ENCODE measurements at places on chromosomes 5 and 9.

GRCh38 chr5:43646992-43647391 is 44.0 kb downstream of the NNT start:
- DNase-seq: peak; percentile 68

DNA sequence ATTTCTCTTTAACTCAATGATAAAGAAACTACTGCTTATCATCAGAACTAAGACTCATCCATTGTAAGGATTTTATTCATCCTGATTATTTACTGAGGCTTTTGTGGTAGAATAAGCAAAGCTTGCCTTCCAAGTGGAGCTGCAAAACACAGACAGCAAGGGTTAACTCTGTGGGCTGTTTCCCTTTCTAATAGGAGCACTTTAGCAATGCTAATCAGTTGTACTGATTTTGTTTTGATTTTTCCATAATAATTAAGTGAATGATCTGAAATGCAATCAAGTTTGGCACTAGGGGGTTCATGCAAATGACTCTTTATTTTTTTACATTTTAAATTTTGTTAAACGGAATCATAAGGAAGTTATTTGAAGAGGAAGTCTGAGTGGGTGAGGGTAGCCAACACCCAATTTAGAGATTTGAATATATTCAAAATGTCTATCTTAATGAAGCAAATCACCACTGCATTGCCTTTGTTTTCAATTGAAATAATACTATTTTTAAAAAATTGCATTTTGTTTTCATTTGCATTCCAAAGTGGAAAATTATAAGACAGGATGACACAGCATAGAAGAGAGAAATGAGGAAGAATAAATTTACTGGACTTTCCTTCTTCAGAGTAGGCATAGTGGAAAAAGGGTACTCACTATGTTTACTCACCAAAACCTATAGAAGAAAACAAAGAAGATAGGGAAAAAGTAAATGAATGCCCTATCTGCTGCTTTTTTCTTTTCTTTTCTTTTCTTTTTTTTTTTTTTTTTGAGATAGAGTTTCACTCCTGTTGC is 36.6 kb downstream of the MEGF10 start:
- DNase-seq: no peak

DNA sequence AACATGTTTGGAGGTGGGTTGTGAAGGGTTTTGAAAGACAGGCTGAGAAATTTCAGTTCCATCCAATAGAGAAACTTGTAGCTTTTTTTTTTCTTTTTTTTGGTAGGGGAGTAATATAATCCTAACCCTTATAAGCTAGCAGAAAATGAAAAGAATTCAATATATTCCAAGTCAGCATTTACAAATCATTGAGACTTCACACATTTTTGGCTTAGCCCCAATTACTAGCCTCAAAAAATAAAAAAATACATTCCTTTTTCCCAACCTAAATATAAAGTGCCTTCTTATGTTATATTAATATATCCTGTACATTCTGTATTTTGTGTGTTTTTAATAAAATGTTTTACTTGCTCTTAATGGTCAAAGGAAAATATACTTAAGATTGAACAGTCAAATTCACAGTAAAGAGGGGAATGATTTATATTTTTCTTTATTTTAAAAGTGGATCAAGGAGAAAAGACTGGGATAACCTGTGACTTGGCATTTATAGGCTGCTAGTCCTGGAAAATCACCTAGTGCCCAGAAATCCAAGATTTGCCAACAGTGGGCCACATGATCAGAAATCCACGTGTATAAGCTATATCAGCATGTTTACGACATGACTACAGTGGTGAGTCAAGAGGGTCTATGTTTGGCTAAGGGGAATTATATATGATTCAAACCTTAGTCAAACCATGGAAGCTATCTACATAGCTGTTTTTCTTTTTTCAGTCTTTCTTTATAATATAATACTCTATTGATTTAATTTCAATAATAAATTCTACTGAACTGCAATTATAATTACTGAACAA is 14.5 kb downstream of the HACD4 start:
- peak; percentile 49 for DNase-seq

DNA sequence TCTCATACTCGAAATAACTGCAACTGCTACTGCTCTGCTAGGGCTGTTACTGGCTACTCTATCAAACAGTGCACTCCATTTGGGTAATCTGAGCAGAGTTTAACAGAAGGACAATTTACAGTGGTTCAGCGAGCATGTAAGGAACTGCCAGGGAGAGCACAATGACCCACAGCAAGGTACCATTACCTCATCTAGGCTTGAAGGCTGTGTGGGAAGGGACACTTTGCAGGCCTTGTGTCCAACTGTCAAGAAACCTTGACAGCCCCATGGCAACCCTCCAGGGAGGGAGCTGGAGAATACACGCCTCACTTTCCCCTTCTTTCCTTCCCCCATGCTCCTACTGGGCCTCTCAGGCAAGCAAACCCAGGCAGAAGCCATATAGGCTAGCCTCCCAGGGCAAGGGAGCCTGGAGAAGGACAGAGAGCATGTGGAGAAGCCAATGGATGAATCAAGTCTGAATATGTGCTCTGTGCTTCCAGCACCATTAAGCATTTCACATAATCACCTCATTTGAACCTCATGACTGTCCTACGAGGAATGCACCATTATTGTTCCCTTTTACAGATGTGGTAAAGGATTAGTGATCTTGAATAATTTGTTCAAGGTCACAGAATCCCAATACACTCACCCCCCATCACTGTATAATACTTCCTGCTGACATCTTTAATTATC is 49.9 kb upstream of the JAK2 start:
- no peak for DNase-seq

DNA sequence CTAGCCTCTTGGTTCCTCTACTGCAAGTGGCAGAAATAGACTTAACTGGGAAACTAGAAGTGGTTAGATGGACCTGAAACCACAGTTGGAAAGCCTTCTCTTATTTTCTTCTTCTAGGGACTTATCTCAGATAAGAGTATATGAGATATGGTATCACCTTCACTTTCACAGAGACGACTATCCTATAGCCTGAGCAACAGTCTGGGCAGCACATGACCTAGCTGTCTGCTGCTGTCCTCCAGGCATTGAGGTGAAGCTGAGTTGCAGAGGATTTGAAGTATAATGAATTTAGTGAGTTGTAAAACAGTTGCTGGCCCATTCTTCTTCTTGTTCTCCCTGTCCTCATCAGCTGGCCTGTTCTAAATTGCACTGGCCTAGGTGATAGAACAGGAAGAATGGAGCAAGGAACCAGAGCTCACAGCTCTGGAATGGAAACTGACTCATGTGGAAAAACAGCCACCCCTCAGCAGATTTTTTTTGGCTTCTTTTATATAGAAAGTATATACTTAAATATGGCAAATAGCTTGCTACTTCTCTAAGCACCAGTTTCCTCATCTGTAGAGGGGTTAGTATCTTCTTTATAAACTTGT is 27.8 kb downstream of the RECK start:
- peak; percentile 55 for DNase-seq

DNA sequence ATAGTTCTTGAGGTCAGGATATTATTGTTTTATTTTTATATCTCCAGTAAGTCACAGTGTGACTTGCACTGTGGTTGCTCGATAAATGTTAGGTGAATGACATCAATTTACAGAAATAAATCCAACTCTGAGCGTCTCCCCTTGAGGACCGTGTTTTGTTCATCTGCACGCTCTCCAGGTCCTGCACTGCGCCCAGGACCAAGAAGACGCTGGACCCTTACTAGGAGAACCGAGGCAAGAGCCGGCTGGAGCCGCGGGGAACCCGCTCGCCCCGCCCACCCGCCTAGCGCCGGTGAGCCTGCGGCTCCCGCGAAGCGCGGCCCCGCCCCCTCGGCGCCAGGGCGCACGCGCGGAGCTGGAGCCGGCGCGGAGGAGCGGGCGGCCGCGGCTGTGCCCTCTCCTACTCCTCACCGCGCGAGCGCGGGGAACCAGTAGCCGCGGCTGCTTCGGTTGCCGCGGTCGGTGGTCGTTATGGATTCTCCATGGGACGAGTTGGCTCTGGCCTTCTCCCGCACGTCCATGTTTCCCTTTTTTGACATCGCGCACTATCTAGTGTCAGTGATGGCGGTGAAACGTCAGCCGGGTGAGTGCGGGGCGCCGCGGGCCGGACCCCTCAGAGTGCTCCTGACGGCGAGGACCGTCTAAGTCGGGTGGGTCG is at the start of gene TMEM38B:
Gene TMEM38B (plus strand): TSS at position 352 of the 658 bp plus-strand sequence. CDS start 120 bp downstream, at position 472.
- DNase-seq: peak; percentile 92

DNA sequence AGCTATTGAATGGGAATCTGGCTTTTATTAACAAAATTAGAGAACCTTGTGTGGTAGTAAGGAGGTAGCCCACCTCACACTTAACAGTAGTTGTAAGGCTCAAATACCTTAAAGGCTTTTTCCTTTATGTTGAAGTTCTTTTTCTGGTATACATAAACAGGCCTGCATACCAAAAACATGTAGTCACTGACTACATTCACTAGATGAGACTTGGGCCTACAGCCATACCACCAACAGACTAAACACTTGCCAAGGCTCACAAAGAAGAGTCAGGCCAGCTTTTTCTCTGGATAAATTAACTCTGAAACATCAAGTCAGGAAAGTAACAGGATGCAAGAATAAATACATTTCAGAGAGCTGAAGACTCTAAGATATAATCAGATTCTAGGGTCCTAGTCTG is 78.6 kb upstream of the MPDZ start:
- peak; percentile 83 for DNase-seq

DNA sequence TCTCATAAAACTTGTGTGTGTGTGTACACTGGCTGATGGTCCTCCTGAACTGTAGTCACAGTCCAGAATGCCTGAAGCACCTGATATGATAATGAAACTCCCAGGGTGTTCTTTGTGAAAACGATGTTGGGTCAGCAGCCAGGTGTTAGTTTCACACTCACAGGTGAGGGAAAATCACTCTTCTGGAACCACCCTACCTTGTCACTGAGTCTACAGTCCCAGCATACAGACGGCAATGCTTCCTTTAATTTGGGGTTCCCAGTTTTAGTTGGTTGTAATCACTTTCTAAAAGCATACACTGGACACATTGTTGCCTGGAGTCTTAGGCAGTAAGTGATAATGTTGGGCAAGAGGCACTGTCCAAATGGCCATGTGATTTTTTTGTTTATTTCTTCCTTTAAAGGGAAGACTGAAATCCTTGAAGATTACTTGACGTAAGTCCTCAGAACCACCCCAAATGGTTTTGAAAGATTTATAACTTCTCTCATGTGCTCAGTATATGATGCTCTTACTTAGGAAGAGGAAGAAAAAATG is 18.2 kb upstream of the MGAT1 start:
- no peak for DNase-seq

- no peak for DNase-seq
Observed at GRCh38 chr5:175697846-175698245, 40.0 kb downstream of the HRH2 start.

GRCh38 chr5:81045389-81045807 is 85.2 kb downstream of the RASGRF2 start:
- no peak for DNase-seq

GRCh38 chr5:175378444-175379028 is 65.4 kb downstream of the DRD1 start:
- no peak for DNase-seq

GRCh38 chr5:76391014-76391413 is 12.1 kb upstream of the IQGAP2 start:
- DNase-seq: no peak

DNA sequence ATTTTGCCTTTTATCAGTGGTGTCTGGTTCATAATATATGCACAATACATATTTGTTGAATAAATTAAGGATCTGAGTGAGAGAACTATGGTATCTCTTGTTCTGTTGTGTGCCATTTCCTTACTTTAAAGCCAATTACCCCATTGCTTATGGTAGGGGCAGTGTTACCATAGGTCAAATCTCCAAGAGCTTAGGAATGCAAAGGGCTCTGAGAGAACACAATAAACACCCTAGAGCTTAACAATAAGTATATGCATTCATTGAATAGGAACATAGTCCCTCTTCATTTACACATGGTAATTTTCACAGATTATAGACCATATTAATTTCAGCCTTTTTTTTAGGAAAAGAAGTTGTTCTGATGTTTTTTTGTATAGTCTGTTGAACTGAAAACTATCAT is 112.2 kb downstream of the MCTP1 start:
- no peak for DNase-seq

DNA sequence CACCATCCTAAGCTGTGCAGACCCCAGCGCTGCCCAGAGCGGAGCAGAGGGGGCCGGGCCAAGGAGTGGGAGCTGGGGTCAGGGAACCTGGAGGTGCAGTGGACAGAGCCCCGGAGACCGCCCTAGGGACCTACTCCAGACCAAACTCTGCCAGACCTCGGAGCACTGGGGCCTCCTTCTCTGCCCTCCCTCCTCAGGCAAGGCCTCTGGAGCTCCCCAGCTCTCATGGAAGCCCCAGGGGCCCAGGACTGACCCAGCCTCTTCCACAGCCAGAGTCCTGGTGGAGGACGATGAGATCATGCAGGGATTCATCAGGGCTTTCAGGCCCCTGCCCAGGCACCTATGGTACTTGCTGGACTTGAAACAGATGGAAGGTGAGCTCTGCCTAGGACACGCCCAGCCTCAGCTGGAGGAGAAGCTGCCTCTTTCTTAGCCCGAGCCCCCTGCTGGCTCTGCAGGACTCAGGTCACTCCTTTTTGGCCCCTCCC is 3.6 kb downstream of the PAEP start:
- DNase-seq: no peak

DNA sequence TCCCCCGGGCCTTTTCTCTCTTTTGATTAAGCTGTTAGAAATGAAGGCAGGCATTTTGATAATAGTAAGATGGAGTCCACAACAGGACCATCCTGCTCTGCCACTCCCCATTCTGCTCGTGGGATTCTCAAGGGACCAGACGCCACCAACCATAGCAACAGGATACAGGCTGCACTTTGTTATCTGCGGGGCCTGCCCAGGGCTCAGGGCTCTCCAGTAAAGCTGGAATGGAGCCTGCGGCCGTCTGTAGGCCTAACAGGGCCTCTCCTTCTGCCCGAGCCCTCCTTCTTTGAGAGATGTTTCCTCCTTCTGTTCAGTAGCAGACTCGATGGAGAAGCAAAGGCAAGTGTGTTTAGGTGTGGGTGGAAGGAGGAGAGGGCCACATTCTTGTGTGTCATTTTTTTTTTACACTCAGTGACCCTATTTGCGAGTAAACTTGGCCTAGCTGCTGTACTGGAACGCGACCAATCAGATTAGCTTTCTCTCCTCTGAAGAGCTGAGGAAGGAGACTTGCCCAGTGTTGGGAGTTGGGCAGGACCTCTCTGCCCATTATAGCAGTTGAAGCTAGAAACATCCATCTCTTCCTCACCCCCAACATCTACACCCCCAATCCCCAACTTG is 8.9 kb upstream of the EPB41L4B start:
- DNase-seq: no peak

- DNase-seq: no peak
Observed at GRCh38 chr5:124277767-124278545, 468.5 kb downstream of the ZNF608 start.

- DNase-seq: no peak
Observed at GRCh38 chr5:4418084-4418483, 722.0 kb upstream of the ADAMTS16 start.

All from adipocyte (in vitro differentiated cells).